ENCODE measurements at places on chromosomes 3 and 15. TPM values are rescaled to one million over a fixed set of nuclear protein-coding genes. Genes with fewer than 3 reads are reported as not detected.

ZXDC gene
- 15.2 TPM for polyA plus RNA-seq

SIDT1 gene
- 0.03 TPM for polyA plus RNA-seq

ALS2CL gene
- 7.8 TPM for polyA plus RNA-seq

PRR23E gene
- polyA plus RNA-seq, result not detected

REC114 gene
- polyA plus RNA-seq, result not detected

DNA sequence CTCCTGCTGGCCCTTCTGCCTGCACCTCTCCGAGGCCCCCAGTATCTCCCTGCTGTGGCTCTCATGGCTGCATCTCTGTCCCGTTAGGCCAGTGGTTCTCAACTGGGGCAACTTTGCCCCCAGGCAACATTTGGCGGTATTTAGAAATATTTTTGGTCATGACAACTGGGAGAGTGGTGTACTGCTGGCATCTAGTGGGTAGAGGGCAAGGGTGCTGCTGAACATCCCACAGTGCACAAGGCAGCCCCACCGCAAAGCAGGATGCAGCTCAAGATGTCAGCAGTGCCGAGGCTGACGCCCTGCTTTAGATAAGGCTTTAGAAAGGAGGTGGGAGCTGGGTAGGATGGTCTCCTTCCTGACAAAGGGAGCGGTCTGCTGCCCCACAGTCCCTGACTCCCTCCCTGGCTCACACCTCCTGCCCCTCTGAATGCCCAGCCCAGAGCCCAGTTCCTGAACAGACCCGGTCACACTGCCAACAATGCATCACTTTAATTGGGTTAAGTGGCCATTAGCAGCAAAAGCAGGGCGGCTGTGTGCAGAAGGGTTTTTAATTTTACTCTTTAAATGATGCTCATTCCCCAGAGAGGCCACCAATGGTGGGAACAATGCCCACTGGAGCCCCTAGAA lies 68.8 kb upstream of the TMEM115 start:
- no peaks in the 10 kb centered on the region for H3K4me1 ChIP-seq
- no peaks in the 10 kb centered on the region for H3K27me3 ChIP-seq
- no peak overlapping the region for H3K27ac ChIP-seq
- no peak overlapping the region for H3K4me3 ChIP-seq

DNA sequence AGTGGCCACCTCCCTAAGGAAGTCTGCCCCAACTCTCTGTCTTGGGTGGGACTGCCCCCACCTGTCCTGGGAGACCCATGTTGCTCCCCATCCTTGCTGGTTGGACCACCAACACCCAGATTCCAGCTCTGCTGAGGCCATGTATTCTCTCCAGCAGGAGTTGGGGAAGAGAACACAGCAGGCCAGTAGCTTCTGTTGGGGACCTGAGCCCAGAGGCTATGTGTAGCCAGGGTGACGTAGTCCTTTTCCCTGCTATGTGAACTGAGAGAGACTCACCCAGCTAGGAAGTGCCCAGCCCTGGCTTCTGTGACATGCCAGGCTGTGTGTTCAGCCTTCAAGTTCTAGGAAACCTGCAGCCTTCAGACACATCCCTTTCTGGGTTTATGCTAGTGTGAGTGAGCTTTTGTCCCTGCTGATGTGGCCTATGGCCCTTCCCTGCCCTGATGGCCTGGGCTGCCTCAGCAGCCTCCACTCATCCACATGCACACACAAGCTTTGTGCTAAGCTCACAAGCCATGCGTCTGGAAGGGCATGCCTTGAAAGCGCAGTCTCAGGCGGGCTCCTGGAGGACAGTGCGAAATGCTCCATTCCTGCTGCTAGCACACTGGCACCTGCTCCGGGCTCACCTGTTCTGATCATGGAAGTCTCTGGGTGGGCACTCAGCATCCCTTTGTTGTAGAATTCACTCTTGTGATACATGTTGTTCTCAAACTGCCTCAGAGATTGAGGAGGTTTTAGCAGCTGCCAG lies 42.6 kb downstream of the KY start:
- no peaks in the 10 kb centered on the region for H3K27me3 ChIP-seq
- H3K27ac ChIP-seq, result no peak overlapping the region
- no peak overlapping the region for H3K4me3 ChIP-seq
- H3K4me1 ChIP-seq, result no peaks in the 10 kb centered on the region
- DNase-seq, result no peak

- no peak for DNase-seq
- no peak overlapping the region for H3K27ac ChIP-seq
- H3K4me3 ChIP-seq, result no peak overlapping the region
- peaks cover 5% of the 10 kb centered on the region for H3K4me1 ChIP-seq
- no peaks in the 10 kb centered on the region for H3K36me3 ChIP-seq
These were observed 33.2 kb upstream of the TRIM59 start for GRCh38 chr3:160482796-160483195.

DNA sequence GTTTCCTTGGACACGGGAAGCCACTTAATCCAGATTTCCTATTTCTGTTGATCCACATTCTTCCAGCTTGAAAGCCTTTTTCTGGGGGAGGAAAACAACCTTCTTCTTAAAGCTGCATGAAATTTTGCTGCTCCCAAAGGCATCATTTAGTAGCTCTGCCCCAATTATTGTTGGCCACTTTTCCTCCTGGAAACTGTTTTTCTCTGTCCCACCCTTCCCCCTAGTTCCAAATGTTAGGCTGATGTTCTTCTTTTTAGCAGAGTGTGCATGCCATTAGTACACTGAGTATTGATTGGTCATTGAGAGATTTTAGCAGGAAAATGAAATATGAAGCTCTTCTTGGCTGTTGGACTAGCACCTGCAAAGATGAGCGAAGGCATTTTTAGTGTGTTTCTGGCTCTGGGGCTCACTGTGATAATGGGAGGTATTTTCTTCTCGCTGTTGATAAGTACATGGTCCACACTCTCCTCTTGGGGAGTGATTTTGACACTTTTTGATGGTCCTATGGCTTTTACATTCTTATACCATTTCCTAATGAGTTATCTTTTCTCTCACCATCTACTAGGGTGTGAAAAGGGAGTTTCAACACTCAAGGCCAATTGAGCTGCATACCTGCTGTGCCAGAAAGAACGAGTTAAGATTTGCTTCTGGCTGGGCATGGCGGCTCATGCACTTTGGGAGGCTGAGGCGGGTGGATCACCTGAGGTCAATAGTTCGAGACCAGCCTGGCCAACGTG lies 200.5 kb downstream of the PTPRG start:
- H3K27ac ChIP-seq, result no peak overlapping the region
- no peaks in the 10 kb centered on the region for H3K27me3 ChIP-seq
- no peak overlapping the region for H3K4me3 ChIP-seq
- H3K36me3 ChIP-seq, result no peaks in the 10 kb centered on the region
- DNase-seq, result no peak
